ENCODE measurements at places on chromosomes 3 and 15.

GRCh38 chr15:33913459-33913858 lies 54.8 kb upstream of the CHRM5 start:
- DNase-seq: no peak

DNA sequence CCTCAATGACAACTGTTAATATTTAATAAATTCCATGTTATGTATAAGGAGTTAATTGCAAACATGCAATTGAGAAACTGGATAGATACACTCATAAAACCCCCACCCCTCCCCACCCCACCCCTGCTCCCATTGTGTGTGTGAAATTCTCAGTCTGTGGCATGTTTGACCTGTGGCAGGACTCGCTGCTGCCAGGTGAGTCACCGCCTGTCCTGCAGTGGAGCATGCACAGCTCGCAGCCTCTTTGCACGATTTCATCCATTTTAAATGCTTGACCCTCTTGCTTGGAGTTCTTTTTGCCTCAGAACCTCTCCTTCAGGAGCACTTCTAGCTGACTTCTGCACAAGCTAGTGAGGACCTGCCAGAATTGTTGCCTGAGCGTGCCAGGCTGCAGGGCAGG lies 5.3 kb upstream of the APEH start:
- peak; percentile 60 for DNase-seq

GRCh38 chr3:144148356-144148755 lies 176.7 kb downstream of the DIPK2A start:
- DNase-seq: no peak

GRCh38 chr3:84275532-84275931 lies 683.3 kb upstream of the CADM2 start:
- DNase-seq: no peak

GRCh38 chr3:54535619-54536018 lies 392.2 kb downstream of the LRTM1 start:
- DNase-seq: no peak

DNA sequence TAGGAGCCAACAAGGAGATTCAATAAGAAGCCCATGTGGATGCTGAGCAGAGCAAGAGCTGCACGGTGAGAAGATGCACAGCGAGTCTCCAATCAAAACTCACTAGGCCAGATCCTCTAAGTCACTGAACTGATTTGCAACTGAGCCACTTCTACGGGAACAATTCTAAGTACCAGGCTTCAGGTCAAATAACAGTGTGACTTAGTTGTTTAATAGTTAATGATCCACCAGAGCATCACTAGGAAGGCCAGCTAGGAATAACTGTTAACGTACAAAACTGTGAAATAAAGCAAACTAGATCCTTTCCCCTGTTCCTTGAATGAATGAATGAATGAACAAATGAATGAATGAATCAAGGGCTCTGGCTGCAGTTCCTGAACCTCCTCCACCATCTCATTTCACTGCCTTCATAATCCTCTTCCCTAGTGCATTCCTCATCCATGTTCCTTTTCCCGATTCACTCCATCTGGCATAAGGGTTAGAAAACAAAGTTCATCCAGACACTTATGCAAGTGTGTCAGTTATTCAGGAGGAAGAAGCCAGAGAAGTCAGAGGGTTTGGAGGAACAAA lies 59.7 kb downstream of the ATP8B4 start:
- no peak for DNase-seq

- peak; percentile 11 for DNase-seq
Measured at GRCh38 chr3:32685543-32686185, 676 bp downstream of the CNOT10 start.

- DNase-seq: no peak
Measured at GRCh38 chr3:174462916-174463315, 396.2 kb upstream of the NAALADL2 start.

GRCh38 chr3:30305021-30305420 lies 301.4 kb upstream of the TGFBR2 start:
- no peak for DNase-seq

DNA sequence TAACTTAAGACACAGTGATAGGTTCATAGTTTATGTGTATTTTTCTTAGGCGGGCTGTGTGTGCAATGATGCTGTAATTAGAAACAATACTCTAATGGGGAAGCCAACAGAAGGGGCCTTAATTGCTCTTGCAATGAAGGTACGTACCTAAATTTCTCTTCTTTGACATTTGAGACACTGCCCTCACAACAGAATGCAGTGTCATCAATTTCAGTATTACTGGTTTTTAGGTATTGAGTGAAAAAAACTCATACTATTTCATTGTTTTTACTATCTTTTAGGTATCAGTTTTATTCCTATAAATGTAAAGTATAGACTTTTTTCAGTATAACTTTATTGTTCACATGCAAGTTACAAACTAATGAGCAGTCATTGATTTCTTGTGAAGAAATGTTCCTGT lies 59.3 kb downstream of the ASTE1 start:
- DNase-seq: no peak

DNA sequence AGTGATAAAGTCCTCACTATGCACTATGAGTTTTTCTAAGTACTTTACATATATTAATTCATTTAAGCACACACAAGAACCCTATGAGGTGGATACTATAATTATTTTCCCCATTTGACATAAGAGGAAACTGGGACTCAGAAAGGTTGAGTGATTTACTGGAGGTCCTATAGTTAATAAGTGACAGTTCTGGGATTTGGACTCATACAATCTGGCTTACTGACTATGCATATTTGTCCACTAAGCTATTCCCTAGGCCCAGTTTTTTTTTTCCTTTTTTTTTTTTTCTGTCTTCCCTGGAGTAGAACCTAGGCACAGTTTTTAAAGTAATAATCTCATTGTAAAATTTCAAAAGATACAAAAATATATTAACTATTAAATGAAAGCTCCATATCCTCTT lies 6.3 kb upstream of the RTP2 start:
- peak; percentile 5 for DNase-seq

GRCh38 chr3:52801839-52802238 lies 7.2 kb downstream of the ITIH3 start:
- no peak for DNase-seq

DNA sequence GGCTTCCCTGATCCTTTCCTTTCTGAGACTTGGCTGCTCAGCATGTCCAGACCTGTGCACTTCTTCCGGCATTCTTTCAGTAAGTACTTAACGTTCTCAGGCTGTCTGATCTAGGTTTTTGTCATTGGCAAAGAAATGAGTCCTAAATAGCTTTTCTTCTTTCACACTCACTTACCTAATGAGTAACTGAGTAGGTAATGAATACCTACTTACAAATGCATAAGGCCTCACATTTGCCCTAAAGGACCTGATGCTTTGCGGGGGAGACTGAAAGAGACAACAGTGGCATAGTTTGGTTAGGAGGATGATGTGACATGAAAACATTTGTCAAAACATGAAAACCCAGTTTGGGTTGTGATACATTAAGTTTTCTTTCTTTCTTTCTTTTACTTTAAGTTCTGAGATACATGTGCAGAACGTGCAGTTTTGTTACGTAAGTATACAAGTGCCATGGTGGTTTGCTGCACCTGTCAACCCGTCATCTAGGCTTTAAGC lies 516.7 kb upstream of the CFAP20DC start:
- peak; percentile 9 for DNase-seq

- DNase-seq: peak; percentile 48
Measured at GRCh38 chr3:115436767-115437301, 186.5 kb upstream of the GAP43 start.

GRCh38 chr3:25289663-25290062 lies 138.4 kb upstream of the RARB start:
- no peak for DNase-seq

DNA sequence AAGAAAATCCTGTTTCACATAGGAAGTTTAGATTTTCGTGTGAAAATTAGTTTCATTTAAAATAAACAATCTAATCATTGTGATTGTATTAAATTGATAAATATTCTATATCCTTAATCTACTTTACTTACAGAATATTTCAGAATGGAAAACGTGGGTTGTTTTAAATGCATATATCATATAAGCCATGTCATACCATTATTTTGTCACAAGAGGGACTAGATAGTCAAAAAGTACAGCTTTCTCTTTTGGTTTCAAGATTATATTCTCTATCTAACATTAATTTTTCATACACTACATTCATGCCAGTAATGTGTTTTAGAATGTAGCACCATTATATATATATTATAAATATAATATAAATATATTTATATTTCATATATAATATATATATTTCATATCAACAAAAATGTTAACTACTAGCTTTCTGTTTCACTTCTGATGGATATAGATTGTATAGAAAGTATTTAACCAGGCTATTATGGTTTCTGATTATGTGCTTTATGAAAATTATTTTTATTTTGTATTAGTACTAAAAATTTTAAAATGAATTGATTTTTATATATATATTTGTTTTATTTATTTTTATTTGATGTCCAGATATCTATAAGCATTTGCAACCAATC lies 45.3 kb downstream of the OSTN start:
- peak; percentile 29 for DNase-seq

DNA sequence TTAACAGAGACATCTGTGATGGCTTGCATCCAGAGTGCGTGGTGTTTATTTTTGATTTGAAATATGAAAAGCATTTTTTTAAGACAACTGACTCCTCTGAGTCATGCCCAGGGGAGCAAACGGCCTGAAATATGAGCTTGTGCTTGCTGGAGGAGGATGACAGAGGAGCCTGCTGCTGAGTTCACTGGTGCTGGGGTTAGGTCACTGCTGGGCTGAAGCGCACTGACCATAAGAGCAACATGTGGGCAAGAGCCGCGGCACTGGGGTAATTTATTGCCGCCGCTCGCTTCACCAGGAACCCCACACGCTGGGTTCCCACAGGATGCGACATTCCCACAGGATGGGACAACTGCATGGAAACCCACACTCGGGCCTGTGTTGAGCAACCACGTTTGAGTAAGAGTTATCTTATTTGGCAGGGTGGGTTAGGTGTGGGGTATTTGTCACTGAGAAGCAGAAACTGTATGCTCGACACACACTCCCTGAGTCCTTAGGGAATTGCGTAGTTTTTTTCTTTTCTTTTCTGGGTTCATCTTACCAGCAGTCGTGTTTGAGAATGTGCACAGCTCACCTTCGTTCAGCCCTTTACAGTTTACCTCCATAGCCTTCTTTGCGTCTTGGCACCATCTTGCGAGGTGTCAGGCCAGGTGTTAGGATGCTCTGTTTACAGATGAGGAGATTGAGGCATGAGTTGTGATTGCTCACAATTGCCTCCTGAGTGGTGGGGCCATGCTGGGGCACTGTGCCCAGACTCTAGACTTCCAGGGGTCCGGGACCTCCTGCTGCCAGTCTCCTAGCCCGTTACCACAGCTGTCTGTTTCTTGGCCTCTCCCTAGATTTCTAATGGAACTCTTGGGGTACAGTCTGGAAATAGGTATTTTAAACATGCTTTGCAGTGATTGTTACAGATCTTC lies 60.4 kb downstream of the SMAD3 start:
- DNase-seq: peak; percentile 84

DNA sequence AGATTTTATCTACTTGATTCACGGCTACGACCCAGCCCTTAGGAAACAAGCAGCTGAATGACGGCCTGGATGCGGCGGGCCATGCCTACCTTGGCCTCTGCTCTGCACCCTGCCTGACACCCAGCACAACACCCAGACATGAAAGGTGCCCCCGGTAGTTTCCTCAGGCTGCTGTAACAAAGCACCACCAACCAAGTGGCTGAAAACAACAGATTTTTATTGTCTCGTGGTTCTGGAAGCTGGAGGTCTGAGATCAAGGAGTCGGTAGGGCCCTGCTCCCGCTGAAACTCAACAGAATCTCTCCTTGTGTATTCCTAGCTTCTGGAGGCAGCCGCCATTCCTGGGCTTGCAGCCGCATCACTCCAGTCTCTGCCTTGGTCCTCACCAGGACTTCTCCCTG lies 111.7 kb downstream of the ADCY5 start:
- DNase-seq: no peak

DNA sequence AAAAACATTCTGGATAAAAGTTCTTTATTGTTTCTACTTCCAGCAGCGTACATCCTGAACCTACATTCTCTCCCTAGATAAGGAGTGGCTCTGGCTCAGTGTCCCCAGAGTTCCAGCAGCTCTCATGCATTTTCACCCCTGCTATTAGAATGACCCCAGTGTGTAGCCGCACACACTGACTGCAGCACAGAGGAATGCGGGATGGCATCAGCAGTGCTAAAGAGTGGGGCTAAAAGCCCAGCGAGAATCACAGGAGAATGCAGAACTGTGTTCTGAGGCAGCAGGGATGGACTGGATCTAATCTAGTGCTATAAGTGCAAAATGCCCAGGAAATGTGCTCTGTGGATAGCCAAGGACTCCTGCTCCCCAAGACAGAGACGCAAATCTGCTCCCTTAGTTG lies 66.4 kb upstream of the TJP1 start:
- DNase-seq: peak; percentile 72

DNA sequence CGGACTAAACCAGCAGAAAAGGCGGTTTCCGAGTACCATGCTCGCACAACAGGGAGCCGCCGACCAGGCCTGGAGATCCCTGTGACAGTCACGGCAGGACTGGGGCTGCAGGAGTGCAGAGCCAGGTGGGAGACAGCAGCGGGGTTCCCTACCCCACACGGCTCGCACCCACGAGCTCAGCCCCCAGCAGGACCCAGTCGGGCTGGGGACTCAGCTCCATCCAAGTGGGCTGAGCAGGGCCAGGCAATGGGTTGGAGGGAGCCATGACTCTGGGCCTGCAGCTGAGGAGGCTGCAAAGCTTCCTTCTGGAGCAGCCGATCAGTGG lies 15.8 kb downstream of the XXYLT1 start:
- DNase-seq: no peak

DNA sequence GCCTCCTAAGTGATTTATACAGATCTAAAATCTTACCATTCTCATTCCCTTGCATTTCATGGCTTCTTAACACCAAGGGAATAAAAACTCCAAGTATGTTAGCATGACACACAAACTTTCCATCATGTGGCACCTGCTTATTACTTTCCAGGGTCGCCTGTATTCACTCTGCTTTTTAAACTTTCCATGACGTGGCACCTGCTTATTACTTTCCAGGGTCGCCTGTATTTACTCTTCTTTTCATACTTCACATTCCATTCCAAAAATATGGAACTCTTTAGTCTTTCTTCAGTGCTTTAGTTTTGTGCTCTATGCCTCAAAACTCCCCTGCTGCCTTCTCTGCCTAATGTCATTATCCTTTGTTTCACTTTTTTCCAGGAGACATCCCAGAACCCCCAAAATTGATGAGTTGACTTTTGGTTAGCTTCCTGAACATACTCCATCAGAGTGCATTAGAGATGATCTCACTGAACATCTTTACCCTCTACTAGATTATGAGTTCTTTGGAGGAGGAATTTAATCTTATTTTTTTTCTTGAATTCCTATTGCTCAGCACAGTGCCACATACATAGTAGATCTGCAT lies 47.0 kb downstream of the CALML4 start:
- DNase-seq: no peak

Data from ACHN (cell line).